ENCODE measurements at places on chromosomes 5 and 9.

- DNase-seq, result no peak
Observed at GRCh38 chr5:76489877-76490688, 87.0 kb downstream of the IQGAP2 start.

DNA sequence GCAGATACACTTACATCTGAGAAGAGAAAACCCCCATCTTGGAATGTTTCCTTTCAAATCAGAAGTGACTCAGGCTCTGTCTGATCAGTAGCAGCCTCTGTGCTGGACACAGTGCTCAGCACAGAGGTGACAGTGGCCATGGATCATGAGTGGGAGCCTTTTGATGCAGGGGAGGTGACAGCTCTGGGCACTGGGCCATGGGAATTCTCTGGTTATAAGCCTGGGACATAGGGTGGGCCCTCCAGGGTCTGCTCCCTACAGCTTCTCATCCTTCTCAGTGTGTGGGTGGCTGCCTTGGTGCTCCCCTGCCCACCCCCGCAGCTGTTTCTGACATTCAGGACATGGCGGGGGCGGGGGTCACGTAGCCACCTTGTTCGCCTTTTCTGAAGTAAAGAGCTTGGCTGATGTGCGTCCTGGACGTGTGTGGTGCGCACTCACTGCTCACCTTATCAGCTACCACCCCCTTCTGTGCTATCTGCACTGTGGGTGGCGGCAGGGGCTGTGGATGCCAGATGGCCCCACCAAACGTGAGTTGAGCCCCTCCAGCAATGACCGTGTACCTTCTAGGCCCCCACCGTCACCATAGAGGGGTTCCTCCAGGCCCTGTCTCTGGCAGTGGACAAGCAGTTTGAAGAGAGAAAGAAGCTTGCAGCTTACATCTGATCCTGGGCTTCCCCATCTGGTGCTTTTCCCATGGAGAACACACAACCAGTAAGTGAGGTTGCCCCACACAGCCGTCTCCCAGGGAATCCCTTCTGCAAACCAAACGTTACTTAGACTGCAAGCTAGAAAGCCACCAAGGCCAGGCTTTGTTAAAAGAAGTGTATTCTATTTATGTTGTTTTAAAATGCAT lies 24.0 kb downstream of the TRIP13 start:
- DNase-seq, result no peak

- DNase-seq, result no peak
Observed at GRCh38 chr9:85041466-85042137, 372.1 kb downstream of the NTRK2 start.

- no peak for DNase-seq
Observed at GRCh38 chr5:107470295-107470582, 200.5 kb downstream of the EFNA5 start.

DNA sequence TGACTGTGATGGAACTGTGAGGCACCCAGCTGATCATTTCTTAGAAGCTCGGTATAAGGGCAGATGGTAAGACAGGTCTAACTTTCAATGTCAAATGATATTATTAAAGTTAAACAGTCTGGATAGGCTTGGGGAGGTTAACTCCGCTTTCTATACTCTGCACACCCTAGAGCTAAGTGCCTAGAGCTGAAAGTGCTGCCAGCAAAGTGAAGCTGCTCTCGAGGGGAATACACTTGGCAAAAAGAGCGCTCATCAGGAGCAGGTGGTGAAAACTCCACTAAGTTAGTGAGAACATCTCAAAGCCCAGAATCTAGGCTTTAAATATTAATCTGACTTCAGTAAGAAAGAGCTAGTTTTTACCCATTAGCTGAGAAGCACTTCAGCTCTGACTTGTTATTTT lies 349.6 kb upstream of the SLC30A5 start:
- no peak for DNase-seq

GRCh38 chr5:168176251-168176650 lies 115.2 kb upstream of the WWC1 start:
- DNase-seq, result no peak

GRCh38 chr5:53877243-53877642 lies 316.8 kb downstream of the NDUFS4 start:
- DNase-seq, result no peak

- DNase-seq, result no peak
Observed at GRCh38 chr5:132260714-132261551, 3.4 kb downstream of the PDLIM4 start.

DNA sequence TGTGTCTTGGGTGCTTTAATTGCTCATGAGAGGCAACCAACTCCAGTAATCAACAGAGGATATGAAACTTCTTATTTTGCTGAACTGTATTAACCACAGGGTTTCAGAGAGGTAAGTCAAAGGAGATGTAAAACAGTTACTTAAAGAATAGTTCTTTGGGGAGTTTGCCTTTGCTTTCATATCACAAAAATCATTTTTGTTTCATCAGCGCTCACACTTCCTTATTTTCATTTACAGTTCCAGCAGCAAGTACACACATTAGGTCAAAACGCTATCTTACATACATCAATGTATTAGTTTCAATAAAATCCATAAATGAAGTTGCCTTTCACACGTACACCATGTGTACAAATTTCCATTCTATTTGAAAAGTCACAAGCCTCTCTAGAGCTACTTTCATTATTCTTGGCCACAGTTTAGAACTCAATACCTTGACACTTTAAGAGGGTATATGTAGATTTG lies 50.1 kb downstream of the ST8SIA4 start:
- peak; percentile 43 for DNase-seq

DNA sequence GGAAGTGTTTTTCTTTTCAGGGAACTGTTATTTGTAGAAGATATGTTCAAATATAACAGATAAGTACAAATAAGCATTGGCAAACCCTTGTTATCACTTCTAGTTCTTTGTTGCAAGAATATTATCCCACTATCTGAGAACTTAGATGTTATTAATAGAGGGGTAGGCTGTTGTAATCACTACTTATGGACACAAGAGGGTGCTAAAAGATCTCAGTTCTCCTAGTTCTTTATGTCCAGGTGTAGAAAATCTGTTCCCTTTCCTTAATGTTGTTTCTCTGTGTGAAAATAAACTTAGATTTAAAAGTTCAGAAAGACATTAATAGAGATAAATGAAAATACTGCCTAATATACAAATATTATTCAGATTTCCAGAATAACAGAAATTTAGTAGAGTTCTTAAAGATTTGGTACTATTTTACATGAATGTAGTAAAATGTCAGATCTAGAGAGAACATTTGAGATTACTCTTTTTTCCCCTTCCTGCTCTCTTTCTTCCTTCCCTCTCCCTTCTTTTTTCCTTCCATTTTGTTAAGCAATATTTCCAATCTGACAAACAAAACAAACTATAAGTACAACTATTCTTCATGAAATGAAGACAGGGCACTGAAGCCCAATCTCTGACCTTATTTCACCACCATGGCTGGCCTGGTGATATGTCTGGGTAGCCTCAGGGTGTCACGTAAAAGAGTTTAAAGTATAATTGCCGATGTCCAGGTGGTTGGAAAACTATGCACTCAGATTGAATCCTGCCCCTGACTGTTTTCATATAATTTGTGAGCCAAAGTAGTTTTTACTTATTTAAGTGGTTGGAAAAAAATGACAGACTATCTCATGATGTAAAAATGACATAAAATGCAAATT lies 43.6 kb upstream of the C5orf46 start:
- DNase-seq, result peak; percentile 7

GRCh38 chr5:54764102-54765090 lies 221.0 kb downstream of the ESM1 start:
- DNase-seq, result no peak

DNA sequence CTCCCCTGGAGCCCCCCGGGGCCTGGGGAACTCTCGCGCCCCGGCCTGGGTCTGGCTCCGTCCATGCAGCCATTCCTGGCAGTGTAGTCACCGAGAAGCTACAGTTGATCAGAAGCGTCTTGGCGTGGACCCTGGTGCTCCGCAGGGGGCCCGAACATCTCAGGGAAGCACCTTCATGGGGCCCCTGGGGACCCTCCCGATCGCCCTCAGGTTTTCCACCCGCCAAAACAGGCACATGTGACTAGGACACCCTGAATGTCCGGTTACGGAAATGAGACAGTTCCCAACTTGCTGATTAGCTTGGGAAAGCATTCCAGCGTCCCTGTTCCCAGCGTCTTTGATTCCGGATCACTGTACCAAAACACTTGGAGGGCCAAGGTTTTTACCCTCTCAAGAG lies 472 bp downstream of the FBXO4 start:
- DNase-seq, result no peak

DNA sequence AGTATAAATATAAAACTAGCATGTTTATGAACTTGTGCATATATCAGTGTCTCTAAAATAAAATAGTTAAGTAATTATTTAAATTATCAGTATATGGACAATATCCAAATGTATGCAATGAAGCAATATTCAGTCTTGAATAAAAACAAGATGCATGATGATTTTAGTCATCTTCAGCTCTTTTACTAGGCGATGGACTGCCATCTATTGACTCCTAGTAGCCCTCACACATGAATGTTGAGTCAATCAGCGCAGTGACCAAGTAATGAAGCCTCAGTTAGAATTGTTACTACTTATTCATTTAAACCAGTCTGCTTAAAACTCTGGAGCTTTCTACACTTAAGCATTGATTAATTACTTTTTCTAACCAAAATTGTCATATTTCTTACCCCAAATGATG lies 92.9 kb upstream of the GRHPR start:
- peak; percentile 41 for DNase-seq

GRCh38 chr5:10036136-10036815 lies 213.4 kb downstream of the ATPSCKMT start:
- DNase-seq, result no peak

- DNase-seq, result no peak
Observed at GRCh38 chr5:81708889-81709288, 42.0 kb downstream of the SSBP2 start.

DNA sequence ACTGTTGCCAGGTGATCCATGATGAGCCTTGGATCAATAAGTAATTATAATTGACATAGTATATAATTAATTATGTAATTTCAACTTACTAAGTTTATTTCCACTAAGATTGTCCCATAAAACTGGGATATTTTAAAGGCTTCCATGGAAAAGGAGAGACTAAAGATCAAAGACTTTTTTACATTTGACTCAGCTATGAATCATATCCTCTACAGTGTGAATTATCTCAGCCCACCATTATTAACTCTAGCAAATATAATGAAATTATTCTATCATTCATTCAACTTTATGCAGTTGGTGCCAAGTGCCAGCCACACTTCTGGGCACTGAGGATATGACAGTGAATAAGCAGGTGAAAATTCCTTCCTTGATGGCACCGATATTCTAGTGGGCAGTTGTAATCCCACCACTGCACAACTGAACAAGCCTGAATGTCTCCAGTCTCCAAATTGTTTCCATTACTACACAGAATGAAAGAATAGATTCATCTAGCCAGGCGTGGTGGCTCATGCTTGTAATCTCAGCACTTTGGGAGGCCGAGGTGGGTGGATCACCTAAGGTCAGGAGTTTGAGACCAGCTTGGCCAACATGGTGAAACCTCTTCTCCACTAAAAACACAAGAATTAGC lies 21.9 kb upstream of the TXN start:
- DNase-seq, result no peak

- no peak for DNase-seq
Observed at GRCh38 chr5:78550891-78551290, 97.7 kb downstream of the LHFPL2 start.

DNA sequence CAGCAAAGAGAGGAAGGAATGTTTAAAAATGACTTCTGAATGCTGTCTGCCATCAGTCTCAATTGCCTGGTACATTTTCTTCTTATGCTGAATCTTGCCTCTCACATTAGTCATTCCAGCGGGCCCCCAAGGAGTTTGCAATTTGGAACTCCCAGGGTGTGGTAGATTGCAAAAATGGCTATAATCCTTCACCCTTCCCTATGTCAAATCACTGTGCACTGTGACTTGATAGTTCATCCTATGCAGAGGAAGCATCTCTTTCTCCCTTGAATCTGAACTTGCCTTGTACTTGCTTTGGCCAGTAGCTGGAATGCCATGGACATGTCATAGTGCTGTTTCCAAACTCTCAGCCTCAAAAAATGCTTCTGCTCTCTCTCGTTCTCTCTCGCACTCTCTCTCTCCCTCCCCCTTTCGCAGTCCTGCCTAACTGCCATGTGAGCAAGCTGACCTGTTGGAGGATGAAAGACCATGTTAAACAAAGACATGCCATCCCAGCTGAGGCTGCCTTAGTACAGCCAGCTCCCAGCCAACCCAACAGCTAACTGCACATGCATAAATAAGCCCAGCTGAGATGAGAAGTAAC lies 284.0 kb upstream of the TLE4 start:
- no peak for DNase-seq

DNA sequence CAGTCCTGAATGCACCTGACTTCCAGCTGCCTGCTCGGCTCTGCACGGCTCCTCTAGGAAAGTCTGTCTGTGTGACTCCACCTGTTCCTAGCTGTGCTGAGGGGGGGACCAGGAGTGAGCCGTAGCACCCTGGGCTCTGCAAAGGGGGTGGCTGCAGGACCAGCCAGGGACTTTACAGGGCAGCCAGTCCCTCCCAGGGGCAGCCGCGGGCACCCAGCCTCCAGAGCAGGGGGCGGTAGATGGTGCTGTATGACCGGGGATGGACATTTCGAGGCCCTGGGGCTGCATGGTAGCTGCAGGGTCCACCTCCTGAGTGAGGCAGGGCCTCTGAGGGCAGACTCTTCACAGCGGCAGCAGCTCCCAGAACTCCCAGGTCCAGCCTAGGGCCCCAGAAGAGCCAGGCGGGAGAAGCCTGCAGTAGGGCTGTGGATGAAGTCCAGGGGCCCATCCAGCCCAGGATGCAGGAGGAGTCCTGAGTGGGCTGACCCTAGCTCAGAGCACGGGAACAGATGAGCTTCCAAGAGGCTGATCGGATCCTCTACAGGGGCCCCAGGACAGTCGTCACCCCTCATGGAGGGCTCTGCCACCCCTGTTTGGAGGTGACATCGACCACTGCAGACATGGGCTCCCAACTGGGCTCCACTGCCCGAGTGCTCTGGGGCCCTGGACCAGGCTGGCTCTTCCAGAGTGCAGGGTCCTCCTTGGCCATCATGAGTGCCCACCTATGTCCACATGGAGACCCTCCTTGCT lies 105.4 kb downstream of the ZNF354C start:
- no peak for DNase-seq

GRCh38 chr9:19387317-19387716 lies 7.3 kb upstream of the RPS6 start:
- no peak for DNase-seq

- DNase-seq, result peak; percentile 23
Observed at GRCh38 chr5:458547-459353, 15.8 kb downstream of the EXOC3 start.

All from CD4-positive, alpha-beta T cell treated with Interleukin-4 for 1 hour (primary cell).